Caco-2 (cell line): ENCODE measurements at places on chromosomes 6 and 20. TPM values are rescaled to one million over a fixed set of nuclear protein-coding genes. Genes with fewer than 3 reads are reported as not detected.

Gene BANF2
- total RNA-seq, result 2.1 and 3.0 TPM in 2 replicates

DNA sequence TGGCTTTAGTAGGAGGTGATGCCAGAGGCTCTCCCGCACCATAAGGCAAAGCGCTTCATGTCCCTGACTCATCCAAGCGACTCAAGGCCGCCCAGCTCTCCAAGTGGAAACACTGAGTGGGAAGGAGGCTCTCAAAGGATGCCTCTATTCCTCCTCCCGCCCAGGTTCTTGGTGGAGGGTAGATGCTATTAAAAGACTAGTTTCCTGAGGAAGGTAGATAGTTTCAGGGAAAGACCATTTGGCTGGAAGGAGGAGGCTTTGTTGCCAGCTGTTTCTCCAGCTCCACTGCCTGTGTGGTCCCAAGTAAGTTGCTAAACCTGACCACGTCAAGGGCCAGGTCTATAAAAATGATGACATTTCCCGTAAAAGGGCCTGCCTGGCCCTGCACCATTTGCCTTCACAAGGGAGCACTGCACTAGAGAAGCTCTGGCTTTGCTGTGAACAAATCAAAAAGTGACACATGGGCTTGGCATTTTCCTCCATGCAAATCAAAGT is 48.2 kb downstream of the GMDS start:
- no peak overlapping the region for H3K4me3 ChIP-seq
- no peaks in the 10 kb centered on the region for H3K4me1 ChIP-seq
- H3K27ac ChIP-seq, result no peak overlapping the region

DNA sequence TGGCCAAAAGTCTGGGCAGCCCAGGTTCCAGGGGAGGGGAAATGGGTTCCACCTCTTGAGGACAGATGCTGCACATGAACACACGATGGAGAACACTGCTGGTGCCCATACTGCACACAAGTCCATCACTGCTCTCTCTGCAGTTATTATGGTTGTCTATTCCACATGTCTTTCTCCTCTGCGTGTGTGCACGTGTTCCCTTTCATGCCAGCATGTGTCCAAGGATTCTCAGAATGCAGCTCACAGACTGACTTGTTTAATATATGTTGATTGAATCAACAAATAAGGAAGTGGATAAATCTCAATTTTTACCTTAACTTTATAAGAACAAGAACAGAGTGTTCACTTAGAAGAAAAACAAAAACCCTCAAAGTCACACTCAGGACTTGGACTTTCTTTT is 158.9 kb downstream of the FNDC1 start:
- H3K27me3 ChIP-seq, result no peaks in the 10 kb centered on the region; the same call in 1 of the 2 replicates
- no peak overlapping the region for H3K4me3 ChIP-seq
- H3K4me1 ChIP-seq, result no peaks in the 10 kb centered on the region
- DNase-seq, result no peak
- H3K27ac ChIP-seq, result no peak overlapping the region

- no peak for DNase-seq
- H3K4me3 ChIP-seq, result no peak overlapping the region
- no peaks in the 10 kb centered on the region for H3K27me3 ChIP-seq
- H3K36me3 ChIP-seq, result no peaks in the 10 kb centered on the region
- no peaks in the 10 kb centered on the region; the same call in none of the 2 replicates for H3K4me1 ChIP-seq
These were observed 871.1 kb downstream of the KIF16B start for GRCh38 chr20:15702161-15702560.

DNA sequence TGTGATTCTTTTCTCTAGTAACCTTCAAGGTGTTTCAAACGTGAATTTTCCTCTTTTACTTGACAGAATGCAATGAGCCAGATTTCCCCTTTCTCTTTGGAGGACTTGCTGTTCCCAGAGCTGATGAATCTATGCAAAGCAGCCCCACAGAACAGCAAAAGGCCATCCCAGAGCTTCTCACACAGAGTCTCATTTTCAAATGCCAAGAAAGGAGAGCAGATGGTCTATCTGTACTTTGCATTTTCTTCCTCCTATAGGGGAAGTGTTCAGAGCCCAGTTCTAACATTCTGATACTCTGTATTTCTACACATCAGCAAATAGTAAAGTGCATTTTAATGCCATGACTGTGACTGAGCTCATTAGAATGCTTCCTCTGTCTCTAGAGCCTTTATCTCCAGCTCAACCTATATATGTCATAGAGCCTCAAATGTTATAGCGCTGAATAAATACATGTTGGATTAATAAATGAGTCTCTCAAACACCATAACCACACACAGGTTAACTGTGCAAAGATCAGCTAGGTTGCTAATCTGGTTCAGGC is 81.8 kb upstream of the EYA4 start:
- no peaks in the 10 kb centered on the region for H3K36me3 ChIP-seq
- H3K27ac ChIP-seq, result no peak overlapping the region

- peak overlapping the region; percentile 28; the same call in 1 of the 2 replicates for H3K4me3 ChIP-seq
- peak overlapping the region; percentile 36 for H3K27ac ChIP-seq
- DNase-seq, result peak; percentile 99
- H3K36me3 ChIP-seq, result no peaks in the 10 kb centered on the region
- H3K4me1 ChIP-seq, result no peaks in the 10 kb centered on the region
These were observed 8.2 kb upstream of the CEP250 start for GRCh38 chr20:35447082-35447789.

DNA sequence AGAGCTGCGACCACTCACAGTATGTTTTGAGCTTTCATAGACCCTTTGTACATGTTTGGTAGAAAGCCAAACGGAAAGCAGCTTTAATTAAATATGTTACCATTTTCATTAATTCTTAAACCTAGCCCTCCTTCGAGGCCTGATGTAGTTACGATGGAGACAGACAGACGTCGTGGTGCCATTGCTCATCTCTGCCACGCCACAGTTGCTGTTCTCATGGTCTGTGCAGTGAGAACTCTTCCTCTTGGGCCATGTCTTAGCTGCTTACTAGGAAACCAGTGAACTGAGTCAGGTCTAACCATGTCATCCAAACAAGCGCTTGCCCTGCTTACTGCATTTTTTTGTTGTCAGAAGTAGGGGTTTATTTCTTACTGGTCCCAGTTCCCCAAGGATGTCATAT is 62.8 kb downstream of the SNX9 start:
- no peaks in the 10 kb centered on the region for H3K4me1 ChIP-seq
- H3K27ac ChIP-seq, result no peak overlapping the region
- H3K36me3 ChIP-seq, result no peaks in the 10 kb centered on the region; the same call in 1 of the 2 replicates
- no peak for DNase-seq
- no peaks in the 10 kb centered on the region for H3K27me3 ChIP-seq

- no peaks in the 10 kb centered on the region for H3K4me1 ChIP-seq
- H3K27me3 ChIP-seq, result no peaks in the 10 kb centered on the region
- H3K36me3 ChIP-seq, result no peaks in the 10 kb centered on the region
- no peak for DNase-seq
- no peak overlapping the region for H3K4me3 ChIP-seq
- H3K27ac ChIP-seq, result no peak overlapping the region
These were observed 699 bp downstream of the PTPRT start for GRCh38 chr20:43188861-43189553.

GRCh38 chr6:88141561-88142296 is 24.4 kb downstream of the CNR1 start:
- H3K4me3 ChIP-seq, result no peak overlapping the region
- no peak overlapping the region for H3K27ac ChIP-seq
- no peaks in the 10 kb centered on the region for H3K36me3 ChIP-seq
- no peak for DNase-seq

- no peaks in the 10 kb centered on the region for H3K4me1 ChIP-seq
- no peak overlapping the region for H3K27ac ChIP-seq
- H3K36me3 ChIP-seq, result no peaks in the 10 kb centered on the region
These were observed 622.6 kb upstream of the SLC35B3 start for GRCh38 chr6:9057937-9058336.

GRCh38 chr6:71965404-71965803 is 79.1 kb downstream of the RIMS1 start:
- no peak overlapping the region for H3K27ac ChIP-seq
- H3K27me3 ChIP-seq, result no peaks in the 10 kb centered on the region
- no peak for DNase-seq
- H3K4me3 ChIP-seq, result no peak overlapping the region
- no peaks in the 10 kb centered on the region for H3K4me1 ChIP-seq

GRCh38 chr6:40450483-40450882 is 136.7 kb downstream of the LRFN2 start:
- no peak overlapping the region for H3K4me3 ChIP-seq
- H3K36me3 ChIP-seq, result no peaks in the 10 kb centered on the region
- H3K4me1 ChIP-seq, result no peaks in the 10 kb centered on the region
- peaks cover 1% of the 10 kb centered on the region for H3K27me3 ChIP-seq

DNA sequence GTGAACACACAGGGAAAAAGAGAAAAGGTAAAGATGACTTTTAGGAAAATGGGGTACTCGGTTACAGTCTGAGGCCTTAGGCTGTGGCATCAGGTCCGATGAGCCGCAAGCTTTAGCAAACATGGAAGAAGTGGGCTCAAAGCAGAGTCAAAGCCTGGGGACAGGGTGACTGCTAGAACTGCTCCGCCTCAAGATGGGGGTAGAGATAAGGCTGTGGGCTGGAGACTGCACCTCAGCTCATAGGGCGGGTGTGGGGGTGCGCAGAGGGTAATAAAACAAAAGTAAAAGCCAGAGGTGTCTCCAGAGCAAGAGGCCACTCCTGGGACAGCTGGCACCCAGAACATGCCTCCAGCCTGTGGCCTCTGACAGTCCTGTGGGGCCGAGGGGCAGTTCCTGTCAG is 21.3 kb upstream of the SYNDIG1 start:
- DNase-seq, result no peak
- H3K4me1 ChIP-seq, result no peaks in the 10 kb centered on the region
- no peaks in the 10 kb centered on the region for H3K36me3 ChIP-seq
- no peak overlapping the region for H3K4me3 ChIP-seq
- no peak overlapping the region for H3K27ac ChIP-seq
